H9 (cell line): ENCODE measurements at places on chromosomes 16 and 17.

DNA sequence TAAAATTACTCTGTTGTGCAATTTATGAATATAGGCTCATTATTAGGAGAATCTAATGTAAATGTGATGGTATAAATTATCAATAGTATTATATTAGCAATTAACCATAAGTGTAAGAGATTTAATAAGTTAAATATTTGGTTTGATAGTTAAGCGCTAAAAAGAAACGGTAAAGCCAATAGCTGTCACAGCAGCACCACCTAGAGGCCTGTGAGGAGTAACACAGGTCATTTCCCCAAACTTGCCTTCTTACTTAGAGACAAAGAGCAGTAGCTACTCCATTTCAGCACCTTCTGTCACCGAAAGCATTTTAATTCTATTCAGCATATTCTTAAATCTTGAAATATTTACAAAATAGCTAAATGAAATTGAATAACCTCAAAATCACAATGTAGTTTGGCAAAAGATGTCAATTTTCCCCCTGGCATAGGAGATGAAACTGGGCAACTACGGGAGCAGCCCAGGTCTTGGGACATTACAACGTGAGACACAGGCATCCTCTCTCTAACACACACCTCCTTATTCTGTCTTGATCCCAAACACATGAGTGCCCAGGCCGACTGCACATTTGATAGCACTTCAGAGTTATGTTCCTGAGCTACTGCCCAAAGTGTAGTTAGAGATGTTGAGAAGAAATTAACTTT lies 14.3 kb upstream of the DYNLRB2 start:
- peak; percentile 55 for DNase-seq

GRCh38 chr17:74801896-74802295 lies 25.8 kb upstream of the NAT9 start:
- DNase-seq, result no peak

- DNase-seq, result no peak
Measured at GRCh38 chr17:74861662-74862107, 2.0 kb upstream of the GRIN2C start.

- DNase-seq, result no peak
Measured at GRCh38 chr16:12688951-12689850, 114.5 kb downstream of the CPPED1 start.

DNA sequence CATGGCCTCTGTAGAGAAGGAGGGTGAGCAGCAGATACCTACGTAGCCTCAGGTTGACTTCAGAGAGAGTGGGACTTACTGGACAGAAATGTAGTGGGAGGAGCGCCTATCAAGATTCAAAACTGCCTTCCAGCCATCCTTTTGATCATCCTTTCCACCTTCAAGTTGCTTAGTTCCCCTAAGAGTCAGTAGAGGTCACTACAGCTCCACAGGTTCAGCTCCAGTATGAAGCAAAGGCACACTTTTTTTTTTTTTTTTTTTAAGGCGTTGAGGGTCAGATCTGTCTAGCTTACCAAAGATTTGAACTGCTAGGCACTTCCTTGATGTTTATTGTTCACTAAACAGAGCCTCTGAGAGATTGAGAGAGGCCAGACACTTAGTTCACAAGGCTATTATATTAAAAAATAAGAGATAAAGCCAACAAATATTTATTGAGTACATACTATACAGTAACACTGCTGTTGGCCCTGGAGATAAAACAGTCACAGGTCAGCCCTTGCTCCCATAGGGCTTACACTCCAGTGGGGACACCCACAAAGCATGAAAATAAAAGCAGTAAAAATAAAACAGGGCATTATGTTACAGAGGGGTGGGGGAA lies 3.1 kb downstream of the RNF227 start:
- peak; percentile 53 for DNase-seq

DNA sequence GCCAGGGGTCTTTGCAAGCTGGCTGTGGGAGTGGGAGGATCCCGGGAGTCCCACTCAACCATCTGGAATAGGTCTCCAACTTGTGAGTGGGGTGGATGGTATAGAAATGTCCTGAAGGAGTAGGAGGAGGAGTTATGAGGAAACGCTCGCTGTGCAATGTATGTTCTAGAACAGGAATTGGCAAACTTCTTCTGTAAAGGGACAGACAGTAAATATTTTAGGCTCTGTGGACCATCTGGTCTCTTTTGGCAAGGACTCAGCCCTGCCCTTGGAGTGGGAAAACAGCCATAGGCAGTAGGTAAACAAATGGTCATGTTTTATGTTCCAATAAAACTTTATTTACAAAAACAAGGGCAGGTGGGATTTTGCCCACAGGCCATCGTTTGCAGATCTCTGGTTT lies 149.2 kb downstream of the NPIPB5 start:
- DNase-seq, result peak; percentile 20

DNA sequence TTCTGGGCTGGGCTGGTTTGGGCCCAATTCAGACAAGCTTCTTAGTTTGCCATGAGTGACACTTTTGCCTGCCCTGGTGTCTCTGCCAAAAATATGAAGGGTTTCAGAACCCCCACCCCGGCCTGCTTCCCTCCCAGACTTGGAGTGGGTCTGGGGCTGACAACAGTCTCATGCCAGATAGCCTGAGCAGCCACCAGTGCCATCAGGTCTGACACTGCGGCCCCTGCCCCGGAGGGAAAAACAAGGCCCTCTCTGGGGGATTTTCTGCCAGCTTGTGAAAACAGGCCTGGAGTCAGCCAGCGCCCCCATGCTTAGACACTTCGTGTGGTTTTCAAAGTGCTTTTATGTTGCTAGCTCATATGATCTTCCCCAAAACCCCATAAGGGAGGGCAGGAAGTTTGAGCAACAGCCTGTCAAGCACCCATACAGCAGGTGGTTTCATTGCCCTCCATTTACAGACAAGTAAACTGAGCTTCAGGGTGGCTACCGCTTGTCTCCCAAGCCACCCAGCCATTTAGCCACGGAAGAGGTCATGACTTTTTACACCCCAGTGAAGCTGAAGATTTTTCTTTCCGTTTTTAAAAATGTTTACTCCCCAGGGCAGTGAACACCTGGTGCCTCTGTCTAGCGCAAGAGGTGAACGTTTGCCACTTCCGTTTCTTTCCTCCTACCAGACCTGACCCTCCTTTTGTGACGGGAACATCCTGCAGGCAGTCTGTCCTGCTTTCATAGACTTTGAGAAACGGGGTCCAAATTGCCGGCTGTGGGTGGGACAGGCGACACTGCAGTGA lies 300.6 kb downstream of the SEC14L1 start:
- DNase-seq, result no peak

GRCh38 chr17:21275579-21276263 lies 8.8 kb upstream of the MAP2K3 start:
- DNase-seq, result peak; percentile 96

GRCh38 chr17:40402668-40403067 lies 15.0 kb downstream of the TOP2A start:
- no peak for DNase-seq

GRCh38 chr17:41009301-41009760 lies 403 bp upstream of the KRTAP3-1 start:
- no peak for DNase-seq

DNA sequence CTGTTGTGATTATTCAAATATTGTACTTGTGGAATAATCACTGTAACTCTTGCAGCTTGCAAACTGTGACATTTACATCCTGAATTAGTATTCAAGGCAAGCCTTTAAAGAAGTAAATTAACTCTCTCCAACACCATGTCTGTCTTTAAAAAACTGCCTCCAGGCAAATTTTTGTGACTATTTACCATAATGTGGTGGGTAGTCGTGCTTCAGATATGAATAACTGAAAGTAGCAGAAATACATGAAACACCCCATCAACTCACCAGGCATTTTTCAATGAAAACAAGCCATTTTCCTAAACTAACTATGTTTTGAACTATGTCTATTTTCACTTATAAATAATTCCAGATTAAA lies 217.4 kb upstream of the PSMD7 start:
- DNase-seq, result no peak

DNA sequence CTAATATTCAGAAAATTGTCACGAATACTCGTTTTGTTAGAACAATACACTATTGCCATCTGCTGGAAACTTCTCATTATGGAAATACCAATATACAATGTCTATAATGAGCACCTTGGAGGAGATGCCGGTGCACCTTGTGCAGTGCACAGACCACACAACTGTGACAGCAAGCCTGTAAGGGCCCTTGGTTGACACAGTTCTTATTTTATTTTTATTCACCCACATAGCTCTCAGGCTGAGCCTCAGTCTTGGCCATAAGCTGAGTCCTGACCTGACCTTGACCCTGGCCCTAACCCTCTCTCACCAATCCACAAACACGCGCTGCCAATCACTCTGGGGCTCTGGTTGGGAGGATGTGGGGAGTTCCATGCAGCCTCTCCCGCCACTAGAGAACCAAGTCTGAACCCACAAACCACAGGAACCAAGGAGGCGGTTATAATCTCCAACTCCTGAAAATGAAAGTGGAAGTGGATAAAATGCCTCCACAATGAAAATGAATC lies 7.6 kb downstream of the AIPL1 start:
- no peak for DNase-seq

DNA sequence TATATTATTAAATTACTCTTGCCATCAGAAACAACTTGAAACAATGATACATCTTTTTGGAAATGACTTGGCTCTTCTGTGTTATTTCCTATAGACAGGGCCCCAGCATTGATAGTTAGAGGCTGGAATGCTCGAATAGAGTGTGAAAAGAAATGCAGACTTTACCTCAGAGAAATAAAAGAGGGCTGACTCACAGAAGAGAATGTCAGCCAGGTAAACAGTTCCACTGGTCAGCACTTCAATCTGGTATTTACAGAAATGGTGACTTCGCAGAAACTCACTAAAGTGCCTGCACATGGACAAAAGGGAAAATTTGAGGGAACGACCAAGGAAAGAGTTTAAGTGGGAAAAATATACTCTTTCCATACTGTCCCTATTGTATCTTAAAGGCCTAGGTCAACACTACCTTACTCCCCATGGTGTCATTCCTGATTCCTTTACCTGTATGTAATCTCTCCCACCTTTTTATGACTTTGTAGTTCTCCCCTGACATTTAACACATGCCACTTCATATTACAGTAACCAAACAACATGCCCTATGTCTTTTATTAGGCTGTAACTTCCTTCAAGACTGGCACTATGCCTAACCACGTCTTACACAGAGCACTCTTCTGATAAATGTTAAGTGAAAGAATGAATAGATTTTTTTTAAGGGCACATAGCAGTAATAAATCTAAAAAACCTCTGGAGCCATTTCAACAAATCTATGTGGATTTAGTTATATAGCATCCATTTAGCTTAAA lies 36.7 kb downstream of the AKAP10 start:
- DNase-seq, result no peak

DNA sequence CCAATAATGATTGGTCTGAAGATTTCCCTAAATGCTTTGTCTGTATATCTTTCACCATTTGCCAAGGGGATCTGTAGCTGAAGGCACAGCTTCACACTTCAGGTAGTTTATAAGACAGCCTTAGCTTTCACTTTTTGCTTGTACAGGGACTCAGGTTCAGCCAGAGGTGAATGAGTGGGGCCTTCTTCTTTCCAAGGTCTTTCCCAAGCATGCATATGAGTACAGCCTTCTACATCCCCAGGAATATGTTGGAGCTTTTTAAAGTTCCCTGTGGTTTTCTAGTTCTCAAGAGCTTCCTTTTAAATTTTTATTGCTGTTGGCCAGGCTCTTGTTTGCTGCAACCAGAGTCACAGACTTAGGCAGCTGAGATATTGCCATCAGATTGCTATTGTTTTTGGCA lies 17.9 kb upstream of the SPDYE4 start:
- peak; percentile 1 for DNase-seq
